Bronchial epithelial cell (primary cell): ENCODE measurements at places on chromosomes 5 and 9. TPM values are rescaled to one million over a fixed set of nuclear protein-coding genes. Genes with fewer than 3 reads are reported as not detected.

SPOCK1 gene
- 6.8 and 8.2 TPM in 2 replicates for total RNA-seq

SLC36A3 gene
- not detected in 2 replicates for total RNA-seq

ACSL6 gene
- total RNA-seq, result 0.13 and 0.26 TPM in 2 replicates

CERCAM gene
- 12.4 and 28.2 TPM in 2 replicates for total RNA-seq

PAEP gene
- not detected in 2 replicates for total RNA-seq

ACER2 gene
- 5.8 and 5.9 TPM in 2 replicates for total RNA-seq

SHROOM1 gene
- total RNA-seq, result 0.79 and 1.4 TPM in 2 replicates

IL11RA gene
- total RNA-seq, result 0.79 and 1.0 TPM in 2 replicates

PHF24 gene
- total RNA-seq, result 0.13 and 0.26 TPM in 2 replicates

PKD2L2 gene
- not detected in 2 replicates for total RNA-seq

WHRN gene
- 0.53 and 0.77 TPM in 2 replicates for total RNA-seq

CCL27 gene
- total RNA-seq, result 0.26 TPM in 1 of 2 replicates, not detected in the other

PFDN1 gene
- 34.5 and 38.1 TPM in 2 replicates for total RNA-seq

PPP3R2 gene
- not detected in 2 replicates for total RNA-seq

DNA sequence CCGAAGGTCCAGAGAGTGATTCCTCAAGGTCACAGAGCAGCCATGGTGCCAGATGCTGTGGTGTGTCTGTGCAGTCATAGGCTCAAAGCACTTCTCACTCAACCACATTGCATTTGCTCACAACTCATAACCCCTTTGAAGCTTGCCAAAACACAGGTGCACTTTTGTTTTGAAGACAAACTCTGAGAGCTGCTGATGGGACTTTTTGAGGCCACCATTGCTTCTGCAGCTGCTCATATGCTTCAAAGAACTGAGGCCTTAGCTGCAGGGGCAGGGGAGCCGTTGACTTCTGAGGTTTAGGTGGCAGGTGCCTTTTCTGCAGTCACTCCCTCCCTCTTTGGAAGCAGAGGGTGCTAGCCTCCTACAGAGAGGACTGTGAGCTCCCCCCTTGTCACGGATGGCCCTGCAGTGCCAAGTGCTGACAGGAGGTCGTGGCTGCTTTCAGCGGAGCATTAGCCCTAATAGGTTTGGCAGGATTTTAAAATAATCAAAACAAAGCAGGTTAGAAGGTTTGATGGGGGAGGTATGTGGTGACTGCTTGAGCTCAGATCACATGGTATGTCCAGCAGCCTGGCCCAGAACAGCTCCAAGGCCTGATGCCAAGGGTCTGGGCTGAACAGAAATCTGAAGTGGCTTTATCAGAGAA, 232.1 kb downstream of the MAN2A1 start:
- no peak for DNase-seq

- DNase-seq, result no peak
These were observed 15.2 kb downstream of the ITGA1 start for GRCh38 chr5:52802974-52803336.

GRCh38 chr5:66862020-66862419, 265.8 kb downstream of the MAST4 start:
- DNase-seq, result no peak

DNA sequence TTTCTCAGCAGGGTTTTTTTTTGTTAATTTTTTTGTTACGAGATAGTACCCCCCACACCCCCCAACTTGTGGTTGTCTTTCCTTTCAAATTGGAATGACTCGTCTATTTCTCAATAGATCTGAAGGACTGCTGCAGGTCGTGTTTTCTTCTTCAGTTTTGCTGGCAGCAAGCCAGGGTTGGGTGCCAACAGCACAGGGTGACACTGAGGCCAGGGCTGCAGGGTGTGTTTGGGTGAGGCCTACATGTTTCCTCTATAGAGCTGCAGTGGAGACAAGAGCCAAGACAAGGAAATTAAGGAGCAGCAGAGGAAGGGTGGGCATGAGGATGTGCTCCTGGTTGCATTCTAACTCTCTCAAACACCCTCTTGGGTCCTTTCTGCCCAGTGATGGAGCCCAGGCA, 52.2 kb downstream of the NXNL2 start:
- no peak for DNase-seq

- DNase-seq, result no peak
These were observed 91.4 kb upstream of the PHYKPL start for GRCh38 chr5:178323961-178324360.

GRCh38 chr5:61654876-61655275, 322.8 kb downstream of the ZSWIM6 start:
- no peak for DNase-seq

GRCh38 chr5:40986666-40987065, 77.4 kb downstream of the C7 start:
- peak; percentile 67 for DNase-seq

- no peak for DNase-seq
These were observed 29.3 kb downstream of the COL23A1 start for GRCh38 chr5:178560911-178561310.

- no peak for DNase-seq
These were observed 67.0 kb downstream of the NIPBL start for GRCh38 chr5:36943584-36943983.

GRCh38 chr5:180343110-180343830, 9.9 kb downstream of the GFPT2 start:
- no peak for DNase-seq

- DNase-seq, result no peak
These were observed 948 bp upstream of the FAM53C start for GRCh38 chr5:138336952-138337684.

GRCh38 chr9:115198001-115198400, 80.0 kb upstream of the TNC start:
- peak; percentile 76 for DNase-seq

GRCh38 chr9:27478322-27478721, 45.8 kb upstream of the IFNK start:
- no peak for DNase-seq

GRCh38 chr5:74316064-74316603, 324.4 kb downstream of the ENC1 start:
- DNase-seq, result peak; percentile 99

DNA sequence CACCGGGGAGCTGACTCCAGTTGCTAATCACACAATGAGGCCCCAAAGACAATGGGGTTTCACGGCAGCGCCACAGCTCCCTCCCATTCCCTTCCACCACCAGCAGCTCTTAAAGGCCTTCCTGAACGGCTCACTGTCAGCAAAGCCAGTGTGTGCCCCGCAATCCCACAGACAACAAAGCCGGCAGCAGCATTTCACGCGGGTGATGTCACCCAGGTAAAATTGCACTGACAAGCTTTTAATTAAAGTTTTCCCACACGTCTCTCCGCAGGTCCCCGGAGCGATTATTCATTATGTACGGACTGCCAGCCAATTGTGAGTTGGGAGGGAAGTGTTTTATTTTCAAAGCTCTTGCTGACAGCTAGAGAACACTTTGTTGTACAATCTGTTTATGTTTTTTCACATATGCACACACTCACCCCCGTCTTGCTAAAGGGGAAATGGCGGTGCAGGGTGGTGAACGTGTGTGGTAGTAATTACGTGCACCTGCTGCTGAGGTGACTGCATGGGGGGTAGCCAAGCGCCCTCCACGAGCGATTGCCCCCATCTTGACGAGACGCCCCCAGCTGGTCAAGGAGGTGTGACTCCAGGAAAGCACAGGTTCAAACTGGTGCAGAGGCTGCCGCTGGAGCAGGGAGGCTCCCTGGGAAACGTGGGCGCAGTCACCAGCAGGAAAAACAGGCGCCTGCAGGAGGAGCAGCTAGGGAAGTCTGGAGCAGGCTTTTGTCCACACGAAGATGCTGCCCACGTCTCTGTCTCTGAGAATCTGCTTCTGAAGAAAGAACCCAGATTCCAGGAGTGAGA, 65.0 kb downstream of the IRX2 start:
- DNase-seq, result peak; percentile 63

DNA sequence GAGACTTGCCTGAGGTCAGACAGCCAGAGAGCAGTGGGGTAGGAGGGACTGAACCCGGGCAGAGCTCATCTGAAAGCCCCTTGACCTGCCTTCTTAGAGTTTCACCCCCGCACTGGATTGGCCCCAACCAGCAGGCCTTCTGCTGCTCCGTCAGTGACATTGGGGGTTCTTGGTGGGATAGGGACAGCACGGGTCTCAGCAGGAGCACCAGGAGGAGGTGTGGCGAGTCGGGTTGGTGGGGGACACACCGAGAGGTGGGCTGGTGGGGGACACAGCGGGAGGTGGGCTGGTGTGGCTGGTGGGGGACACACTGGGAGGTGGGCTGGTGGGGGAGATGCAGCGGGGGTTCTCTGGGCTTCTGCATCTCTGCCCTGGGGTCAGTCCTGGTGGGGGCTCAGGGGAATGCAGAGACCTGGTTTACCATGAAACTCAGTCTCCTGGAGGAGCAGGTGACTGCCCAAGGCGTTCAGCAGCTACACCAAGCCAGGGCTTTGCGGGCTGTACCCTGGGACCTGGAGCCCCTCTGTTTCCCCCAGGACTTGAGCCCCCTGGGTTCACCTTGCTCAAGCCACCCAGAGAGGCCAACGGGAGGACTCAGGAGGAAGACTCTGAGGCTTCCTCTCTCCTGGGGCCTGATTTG, 28.1 kb upstream of the RNU6ATAC start:
- no peak for DNase-seq

GRCh38 chr9:38086496-38086895, 17.5 kb upstream of the SHB start:
- DNase-seq, result no peak

DNA sequence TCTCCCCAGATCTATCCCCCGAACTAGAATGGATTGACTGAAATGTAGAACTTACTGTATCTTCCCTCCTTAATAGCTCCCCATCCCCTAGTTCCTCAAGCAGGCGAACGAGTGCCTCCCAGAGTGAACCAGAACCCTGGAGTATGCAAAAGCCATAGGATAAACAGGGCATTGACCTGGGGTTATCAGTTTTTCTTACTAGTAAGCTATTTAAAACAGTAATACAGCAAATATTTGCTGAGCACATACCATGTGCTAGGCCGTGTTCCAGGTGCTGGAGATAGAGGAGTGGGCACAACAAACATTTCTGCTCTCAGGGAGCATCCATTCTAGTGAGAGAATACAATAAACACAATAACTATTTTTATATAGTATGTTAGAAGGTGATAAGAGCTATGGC, 1.8 kb downstream of the SKP2 start:
- DNase-seq, result no peak

DNA sequence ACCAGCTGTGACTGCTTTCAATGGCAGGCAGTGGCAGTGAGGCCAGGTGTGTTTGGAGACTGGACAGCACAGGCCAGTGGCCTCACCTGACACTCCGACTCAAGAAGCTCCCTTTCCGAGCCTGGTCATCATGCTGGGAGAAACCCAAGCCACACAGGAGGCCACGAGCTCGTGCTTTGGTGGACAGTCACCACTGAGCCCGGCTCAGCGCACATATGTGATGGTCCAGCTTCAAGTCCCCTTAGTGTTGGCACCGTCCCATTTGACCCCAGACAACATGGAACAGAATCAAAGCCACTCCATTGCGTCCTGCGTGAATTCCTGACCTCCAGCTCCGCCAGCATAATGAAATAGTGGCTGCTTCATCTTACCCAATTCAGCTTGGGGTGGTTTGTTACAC, 64.0 kb upstream of the PPP1R26 start:
- DNase-seq, result no peak

DNA sequence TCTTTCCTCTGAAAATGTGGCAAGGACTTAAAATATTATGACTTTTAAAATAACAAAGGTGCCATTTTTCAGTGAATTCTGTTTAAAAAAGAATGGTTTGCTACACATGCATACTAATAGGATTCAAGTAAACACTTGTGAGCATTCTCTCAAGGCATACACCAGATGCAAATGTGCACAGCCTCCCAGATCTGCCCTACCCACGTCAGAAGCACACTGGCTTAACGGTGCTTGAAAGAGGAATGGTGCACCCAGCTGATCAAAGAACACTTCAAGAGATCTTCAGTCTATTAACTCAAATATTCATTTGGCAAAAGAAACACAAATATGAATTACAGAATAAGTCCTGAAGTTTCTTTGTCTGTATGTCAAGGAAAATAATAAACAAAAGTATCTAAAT, 15.8 kb downstream of the GABRB2 start:
- DNase-seq, result no peak

DNA sequence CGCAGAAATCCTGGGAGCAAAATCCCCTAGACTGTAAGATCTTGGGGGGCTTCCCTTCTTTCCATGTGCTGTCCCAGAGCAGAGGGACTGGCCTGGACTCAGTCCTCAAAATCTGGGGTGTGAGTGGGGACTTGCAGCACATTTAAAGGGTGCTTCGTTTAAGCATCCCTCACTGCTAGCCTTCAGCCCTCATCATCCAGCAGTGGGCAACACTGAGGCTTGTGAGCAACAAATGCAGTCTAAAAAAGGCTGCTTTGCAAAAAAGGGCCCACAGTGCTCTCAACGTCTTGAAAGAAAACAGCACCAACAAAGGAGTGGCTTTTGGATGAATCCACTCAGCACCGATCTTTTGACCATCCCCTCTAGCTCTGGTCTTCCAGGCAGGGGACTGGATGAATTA, 128.3 kb upstream of the TBC1D2 start:
- no peak for DNase-seq

DNA sequence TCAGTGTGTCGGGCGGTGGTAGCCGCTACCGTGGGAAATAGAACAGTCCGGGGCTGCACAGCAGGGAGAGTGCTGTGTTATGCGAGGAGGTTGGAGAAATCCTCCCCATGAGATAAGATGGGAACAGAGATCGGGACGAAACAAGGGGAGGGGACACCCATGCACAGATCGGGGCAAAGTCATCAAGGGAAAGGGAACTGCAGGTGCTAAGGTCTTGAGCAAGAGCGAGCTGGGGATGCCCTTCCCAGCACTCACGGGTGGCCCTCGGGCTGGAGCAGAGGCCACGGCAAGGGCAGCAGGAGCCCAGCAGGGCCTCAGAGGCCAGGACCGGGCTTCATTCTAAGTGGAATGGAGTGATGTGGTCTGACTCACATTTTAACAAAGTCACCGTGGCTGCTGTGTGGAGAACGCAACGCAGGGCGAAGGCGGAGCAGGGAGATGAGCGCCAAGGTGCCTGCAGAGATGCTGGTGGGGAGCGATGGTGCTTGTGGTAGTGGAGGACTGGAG, 7.7 kb downstream of the IL13 start:
- no peak for DNase-seq

DNA sequence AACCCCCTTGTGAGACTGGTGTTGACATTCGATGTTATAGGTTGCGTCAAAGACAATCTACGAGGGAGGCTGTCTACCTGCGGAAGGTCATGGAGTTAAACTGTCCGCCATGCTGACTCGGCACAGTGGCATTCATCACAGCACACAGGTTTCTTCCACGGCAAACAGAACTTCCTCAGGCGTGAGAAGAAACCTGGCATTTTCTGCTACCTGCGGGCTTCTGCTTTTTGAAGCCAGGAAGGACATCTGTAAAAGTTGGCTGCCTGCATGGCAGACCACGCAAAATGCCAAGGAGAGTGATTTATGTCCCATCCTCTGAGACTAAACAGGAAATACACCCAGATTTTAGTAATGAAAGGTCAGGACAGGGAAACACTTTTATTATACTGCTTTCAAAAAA, 809.8 kb upstream of the NUDT12 start:
- DNase-seq, result no peak

DNA sequence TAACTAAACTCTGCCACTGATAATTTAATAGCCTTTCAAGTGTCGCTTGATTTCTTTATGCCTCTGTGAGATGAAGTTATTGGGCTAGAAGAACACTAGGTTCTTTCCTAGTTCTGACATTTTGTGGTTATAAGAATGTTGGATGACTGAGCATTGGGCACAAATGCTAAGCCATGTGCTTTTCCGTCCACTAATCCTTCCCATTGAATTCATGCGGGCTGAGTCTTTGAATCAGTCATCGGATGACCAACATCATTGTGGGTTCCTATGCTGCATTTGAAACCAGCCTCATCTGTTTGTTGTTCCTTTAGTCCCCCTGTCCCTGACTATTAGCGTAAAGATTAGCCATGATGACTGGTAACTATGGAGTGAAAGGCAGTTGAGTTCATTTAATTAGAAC, 58.5 kb downstream of the ALDH1A1 start:
- no peak for DNase-seq

GRCh38 chr9:69818750-69819345, 1.8 kb upstream of the CFAP95 start:
- DNase-seq, result no peak
